Suprapubic skin (tissue), 4 donors: ENCODE measurements at places on chromosomes 16 and 17.
A peak's percentile ranks its signal among the peaks of the same experiment; 100 is the strongest.

GRCh38 chr17:1158879-1159278 is 20.9 kb downstream of the ABR start:
- peaks cover 7% of the 10 kb centered on the region for H3K4me1 ChIP-seq
- H3K36me3 ChIP-seq, result no peaks in the 10 kb centered on the region
- H3K27me3 ChIP-seq, result no peaks in the 10 kb centered on the region
- no peak overlapping the region for H3K4me3 ChIP-seq
- DNase-seq, result no peak

DNA sequence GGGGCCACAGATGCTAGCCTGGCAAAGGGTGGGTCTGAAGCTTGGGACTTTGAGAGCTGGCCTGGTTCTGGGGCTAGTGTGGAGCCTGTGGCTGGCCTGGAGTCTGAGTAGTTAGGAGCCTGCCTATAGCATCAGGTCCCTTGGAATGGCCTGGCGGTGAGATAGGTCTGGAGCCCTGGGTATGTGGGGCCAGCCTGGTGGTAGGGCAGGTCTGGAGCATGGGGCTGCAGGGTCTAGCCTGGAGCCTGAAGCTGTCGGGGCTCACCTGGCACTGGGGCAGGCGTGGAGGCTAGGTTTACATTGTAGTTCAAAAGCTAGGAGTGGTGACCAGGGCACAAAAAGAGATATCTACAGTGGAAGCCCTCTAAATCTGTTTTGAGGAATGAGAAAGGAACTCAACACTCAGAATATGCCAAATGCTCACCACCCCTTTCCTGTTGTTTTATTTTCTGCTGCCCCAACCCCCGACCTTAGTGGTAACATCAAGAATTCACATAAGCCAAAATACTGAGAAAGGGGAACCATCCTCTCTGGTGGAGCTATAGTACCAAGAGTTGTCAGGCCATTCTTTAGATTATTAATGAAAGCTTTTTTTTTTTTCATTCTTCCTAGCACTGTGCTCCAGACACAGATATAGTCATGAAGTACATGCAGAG is 100.3 kb downstream of the TANC2 start:
- DNase-seq, result no peak
- H3K27me3 ChIP-seq, result no peaks in the 10 kb centered on the region
- no peak overlapping the region for H3K27ac ChIP-seq
- no peaks in the 10 kb centered on the region for H3K4me1 ChIP-seq

DNA sequence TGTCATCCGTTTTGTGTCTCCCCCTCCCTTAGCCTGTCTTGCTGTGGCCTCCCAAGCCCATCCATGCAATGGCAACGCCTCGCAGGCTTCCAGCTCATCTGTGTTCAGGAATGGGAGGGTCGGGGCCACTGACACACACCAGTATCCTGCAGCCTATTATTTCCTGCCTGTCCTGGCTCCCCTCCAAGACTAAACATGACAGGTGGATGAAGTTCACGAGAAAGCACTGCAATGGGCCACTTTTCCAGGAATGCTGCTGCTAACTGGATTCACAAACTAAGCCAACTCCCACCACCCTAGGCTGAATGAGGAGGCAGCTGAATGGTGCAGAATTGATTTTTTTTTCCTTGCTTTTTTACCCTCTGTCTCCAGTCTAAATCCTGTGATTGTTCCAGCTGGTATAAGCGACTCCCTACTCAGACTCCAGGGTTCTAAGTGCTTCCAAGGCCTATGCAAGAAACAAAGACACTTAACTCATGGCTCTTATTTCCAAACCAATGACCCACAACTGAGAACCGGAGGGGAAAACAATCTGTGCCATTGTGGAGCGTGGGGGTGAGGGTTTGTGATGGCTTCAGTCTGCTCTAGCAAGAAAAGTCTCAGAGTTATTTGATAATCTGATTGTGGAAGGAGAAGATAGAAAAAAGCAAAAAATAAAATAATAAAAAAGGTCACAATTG is 23.3 kb downstream of the TMEM100 start:
- H3K27me3 ChIP-seq, result peaks cover 3% of the 10 kb centered on the region
- H3K27ac ChIP-seq, result no peak overlapping the region
- no peaks in the 10 kb centered on the region for H3K36me3 ChIP-seq
- no peak for DNase-seq

DNA sequence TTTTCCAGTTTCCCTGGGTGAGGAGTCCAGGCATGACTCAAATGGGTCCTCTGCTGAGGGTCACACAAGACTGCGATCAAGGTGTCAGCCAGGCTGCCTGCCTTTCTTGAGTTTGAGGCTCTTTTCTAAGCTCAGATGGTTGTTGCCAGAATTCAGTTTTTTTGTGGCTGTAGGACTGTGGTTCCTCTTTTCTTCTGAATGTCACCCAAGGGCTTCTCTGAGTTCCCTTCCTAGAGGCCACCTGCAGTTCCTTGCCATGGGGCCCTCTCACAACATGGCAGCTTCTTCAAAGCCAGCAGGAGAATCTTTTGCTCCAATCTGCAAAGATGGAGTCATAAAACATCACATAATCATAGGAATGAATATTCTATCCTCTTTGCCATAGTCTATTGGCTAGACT is 17.5 kb downstream of the LIMD2 start:
- DNase-seq, result no peak
- H3K4me1 ChIP-seq, result peaks cover 20% of the 10 kb centered on the region
- no peaks in the 10 kb centered on the region for H3K27me3 ChIP-seq
- H3K36me3 ChIP-seq, result peaks cover 51% of the 10 kb centered on the region

DNA sequence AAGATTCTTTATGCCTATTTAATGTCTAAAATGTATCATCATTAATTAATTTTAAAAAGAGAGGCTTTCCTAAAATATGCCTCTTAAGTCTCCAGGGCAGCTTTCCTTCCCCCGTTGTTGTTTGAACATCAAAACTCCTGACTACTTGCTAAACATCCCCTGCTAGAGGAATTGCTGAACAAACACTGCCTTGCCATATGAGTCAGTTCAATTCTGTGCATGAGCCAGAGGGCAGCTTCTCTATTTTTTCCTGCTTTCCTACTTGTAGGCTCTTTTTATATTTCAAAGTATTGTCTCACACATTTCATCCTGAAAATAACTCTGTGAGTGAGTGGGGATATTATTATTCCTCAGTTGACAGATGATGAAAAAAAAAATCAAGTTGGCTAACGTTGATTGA is 143.4 kb downstream of the HS3ST4 start:
- H3K4me1 ChIP-seq, result no peaks in the 10 kb centered on the region
- H3K36me3 ChIP-seq, result no peaks in the 10 kb centered on the region
- DNase-seq, result no peak
- no peak overlapping the region for H3K27ac ChIP-seq

DNA sequence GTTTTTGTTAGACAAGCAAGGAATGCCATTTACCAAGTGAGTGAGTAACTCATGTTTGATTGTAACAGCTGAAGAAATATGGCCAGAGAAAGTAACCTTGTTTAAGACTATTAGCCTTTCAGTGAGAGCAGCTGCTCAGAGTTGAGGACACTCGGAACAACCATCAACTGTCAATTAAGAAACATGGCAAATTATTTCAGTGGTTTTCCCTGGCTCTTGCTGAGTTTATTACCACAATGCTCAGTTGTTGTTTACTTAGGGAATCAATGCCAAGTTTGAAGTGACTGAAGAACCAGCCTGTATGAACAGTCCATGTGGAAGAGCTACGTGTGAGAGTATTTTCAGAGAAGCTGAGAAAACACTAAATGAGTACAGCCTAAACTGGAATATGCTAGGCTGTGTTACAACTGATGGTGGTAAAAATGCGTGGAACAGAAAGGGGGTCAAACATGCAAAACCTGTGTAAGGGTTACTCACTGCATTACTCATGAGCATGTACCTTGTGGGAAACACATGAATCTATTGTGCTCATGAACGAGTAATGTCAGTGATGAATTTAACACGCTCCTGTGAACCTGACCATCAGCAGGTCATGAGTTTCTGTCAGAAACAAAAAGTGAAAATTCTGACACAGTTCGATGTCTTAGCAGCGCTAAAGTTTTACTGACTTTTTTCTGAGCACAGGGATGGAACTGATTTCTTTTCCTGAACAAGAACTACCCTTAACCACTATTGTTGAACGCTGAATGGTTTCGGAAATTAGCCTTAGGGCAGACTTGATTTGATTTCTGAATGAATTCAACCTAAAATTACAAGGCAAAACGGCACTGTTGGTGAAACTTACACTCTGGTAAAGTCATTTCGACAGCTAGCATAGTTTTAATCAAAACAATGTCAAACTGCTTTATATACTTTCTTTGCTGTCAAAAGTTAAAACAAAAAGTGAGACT is 33.5 kb downstream of the GNA13 start:
- no peak for DNase-seq
- no peaks in the 10 kb centered on the region for H3K36me3 ChIP-seq
- peaks cover 77% of the 10 kb centered on the region for H3K4me1 ChIP-seq
- peak overlapping the region; percentile 31 for H3K27ac ChIP-seq

- DNase-seq, result peak; percentile 74
- H3K4me1 ChIP-seq, result peaks cover 12% of the 10 kb centered on the region
- no peak overlapping the region for H3K4me3 ChIP-seq
- no peaks in the 10 kb centered on the region for H3K27me3 ChIP-seq
- H3K36me3 ChIP-seq, result no peaks in the 10 kb centered on the region
Measured at GRCh38 chr17:2950846-2951245, 112.6 kb downstream of the OR1D5 start.

- H3K36me3 ChIP-seq, result no peaks in the 10 kb centered on the region
Measured at GRCh38 chr16:35188288-35189155, 1729.1 kb downstream of the TP53TG3F start.

- H3K27ac ChIP-seq, result peak overlapping the region; percentile 55
- peak overlapping the region; percentile 32 for H3K4me3 ChIP-seq
- no peaks in the 10 kb centered on the region for H3K27me3 ChIP-seq
- no peak for DNase-seq
- peaks cover 1% of the 10 kb centered on the region for H3K36me3 ChIP-seq
- peaks cover 27% of the 10 kb centered on the region for H3K4me1 ChIP-seq
Measured at GRCh38 chr16:14487579-14487978, 142.5 kb downstream of the PARN start.

DNA sequence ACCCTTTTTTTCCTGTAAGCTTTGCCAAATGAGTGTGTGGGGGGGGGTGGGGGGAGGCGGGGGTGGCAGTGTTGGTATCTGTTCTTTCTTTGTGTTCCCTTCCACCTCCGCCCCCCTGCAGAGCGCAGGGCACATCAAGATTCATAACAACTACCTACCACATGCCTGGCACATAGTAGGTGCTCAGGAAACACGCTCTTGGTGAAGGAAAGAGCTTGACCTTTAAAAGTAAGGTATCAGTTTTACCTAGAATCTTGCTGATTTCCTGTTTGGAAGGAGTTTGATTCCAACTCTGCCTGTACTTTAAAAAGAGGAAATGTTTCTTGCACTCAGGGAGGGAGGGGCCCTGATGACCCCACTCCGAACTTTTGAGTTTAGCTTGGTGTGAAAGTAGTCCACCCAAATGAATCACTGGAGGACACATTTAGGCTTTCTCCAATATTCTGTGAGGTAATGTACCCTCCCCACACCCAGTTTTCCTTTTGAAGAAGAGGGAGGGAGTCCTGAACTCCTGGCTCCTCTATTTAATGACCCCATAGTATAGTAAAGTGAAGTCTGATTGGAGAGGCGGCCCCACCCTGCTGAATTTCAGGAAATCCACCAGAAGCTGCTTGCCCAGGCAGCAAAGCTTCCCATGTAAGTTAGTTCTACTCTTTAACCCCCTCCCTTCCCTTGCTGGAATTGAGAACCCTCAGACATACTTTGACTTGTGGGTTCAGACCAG is 560 bp upstream of the FAM20A start:
- H3K4me1 ChIP-seq, result peaks cover 36% of the 10 kb centered on the region
- peaks cover 19% of the 10 kb centered on the region for H3K27me3 ChIP-seq
- peak overlapping the region; percentile 75 for H3K4me3 ChIP-seq
- H3K27ac ChIP-seq, result peak overlapping the region; percentile 91
- H3K36me3 ChIP-seq, result no peaks in the 10 kb centered on the region

DNA sequence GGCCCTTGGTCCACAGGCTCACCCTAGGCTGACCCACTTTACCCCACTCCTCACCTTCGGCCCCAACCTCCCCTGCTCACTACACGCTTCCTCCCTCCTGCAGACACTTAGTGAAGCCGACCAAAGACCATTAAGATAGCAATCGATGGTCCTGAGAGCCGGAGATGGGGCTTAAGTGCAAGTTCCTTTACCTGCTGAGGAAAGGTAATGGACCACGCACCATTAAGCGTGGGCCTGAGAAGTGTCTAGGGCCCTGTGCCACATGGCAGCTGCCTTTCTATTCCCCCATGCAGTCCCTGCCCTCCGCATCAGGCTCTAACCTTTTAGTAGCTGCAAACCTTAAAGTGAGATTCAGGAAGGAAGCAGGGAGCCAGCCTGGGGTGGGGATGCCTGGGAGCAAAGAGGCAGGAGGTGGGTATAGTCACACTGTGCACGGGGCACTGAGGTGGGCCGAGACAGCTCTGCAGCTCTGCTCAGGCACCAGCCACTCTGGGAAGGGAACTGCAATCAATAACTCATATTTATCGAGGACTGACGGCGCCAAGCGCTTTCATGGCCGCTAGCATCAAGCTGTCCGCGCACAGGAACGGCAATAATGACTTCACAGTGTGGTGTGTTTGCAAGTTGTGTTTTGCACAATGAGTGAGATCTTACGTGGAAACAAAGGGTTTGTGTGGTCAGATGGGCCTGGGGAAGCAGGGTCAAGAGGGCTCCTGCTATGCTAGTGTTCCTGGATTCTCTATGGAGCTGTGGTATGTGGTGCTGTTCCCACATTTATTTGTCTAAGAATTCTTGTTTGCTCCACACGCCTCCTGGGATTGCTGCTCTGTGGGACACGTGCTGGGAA is 84.9 kb upstream of the CDC42EP4 start:
- H3K27ac ChIP-seq, result no peak overlapping the region
- no peaks in the 10 kb centered on the region for H3K27me3 ChIP-seq
- no peaks in the 10 kb centered on the region for H3K36me3 ChIP-seq
- no peak for DNase-seq

GRCh38 chr16:86874141-86874540 is 295.8 kb downstream of the FOXL1 start:
- no peak overlapping the region for H3K4me3 ChIP-seq
- no peaks in the 10 kb centered on the region for H3K4me1 ChIP-seq
- peaks cover 82% of the 10 kb centered on the region for H3K27me3 ChIP-seq
- H3K36me3 ChIP-seq, result no peaks in the 10 kb centered on the region
- H3K27ac ChIP-seq, result no peak overlapping the region
- DNase-seq, result no peak

DNA sequence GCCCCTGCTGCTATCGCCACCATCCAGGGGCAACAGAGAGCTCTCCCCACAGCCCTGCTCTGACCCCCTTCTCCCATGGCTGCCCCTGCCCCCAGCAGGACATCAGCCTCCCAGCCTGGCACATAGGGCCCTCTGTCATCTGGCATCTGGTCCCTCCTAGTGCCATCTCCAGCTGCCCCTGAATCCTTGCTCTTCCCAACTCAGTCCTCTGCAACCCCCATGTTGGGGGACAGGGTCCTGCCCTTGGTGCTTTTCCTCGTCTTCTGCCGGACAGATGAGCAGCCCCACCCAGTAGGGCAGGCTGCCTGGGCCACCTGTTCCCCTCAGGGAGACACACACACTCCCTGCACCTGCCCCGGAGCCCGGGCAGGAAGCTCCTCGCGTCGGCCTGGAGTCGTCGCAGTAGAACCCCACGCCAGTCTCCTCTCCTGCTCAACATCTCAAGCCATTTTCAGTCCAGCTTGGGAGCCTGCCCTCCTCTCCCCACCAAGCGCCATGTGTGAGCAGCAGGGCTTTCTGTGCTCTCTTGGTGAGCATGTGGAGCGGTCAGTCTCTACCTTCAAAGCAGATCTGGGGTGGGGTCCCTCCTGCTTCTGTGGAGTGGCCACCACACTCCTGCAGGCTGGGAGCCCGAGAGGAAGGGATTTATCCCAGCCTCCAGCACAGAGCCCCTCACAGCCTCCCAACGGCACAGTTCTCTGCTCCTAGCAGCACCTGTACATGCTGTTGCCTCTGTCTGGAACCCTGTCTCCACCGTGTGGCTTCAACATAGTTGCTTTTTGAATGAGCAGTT is 28.2 kb downstream of the TNFRSF13B start:
- H3K27ac ChIP-seq, result no peak overlapping the region
- H3K27me3 ChIP-seq, result peaks cover 20% of the 10 kb centered on the region
- H3K4me1 ChIP-seq, result no peaks in the 10 kb centered on the region
- no peaks in the 10 kb centered on the region for H3K36me3 ChIP-seq
